Fibroblast of lung (primary cell): ENCODE measurements at places on chromosomes 12 and 14.

DNA sequence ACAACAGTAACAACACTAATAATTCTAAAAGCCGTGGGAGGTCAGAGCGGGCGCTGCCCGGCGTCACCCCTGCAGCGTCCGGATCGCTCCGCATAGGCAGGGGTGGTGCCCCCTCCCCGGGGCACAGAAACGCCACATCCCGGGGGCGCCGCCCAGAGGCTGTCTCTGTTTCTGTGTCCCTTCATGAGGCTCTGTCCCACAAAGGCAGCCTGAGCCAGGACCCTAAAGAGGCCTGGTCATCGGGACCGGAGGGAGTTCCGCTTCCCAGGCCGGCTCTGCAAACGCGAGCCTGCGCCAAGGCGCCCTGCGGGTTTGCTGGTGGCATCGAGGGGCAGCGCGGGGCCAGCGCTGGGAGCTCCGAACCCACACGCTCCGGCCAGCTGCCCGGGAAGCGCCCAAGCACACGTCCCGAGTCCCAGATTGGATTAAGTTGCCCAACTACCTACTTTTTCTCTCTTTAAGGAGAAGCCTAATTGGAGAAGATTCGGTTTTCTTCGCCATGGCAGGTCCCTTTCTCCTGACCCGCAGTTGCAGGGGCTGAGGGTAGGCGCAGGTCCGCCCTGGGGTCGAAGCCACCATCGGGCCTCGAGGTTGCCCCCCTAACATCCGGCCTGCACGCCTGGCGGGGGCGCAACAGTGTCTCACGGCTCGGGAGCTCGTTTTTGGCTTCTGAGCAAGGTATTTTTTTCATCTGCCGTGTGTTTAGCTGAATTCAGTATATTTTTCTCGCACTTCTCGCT, 421.7 kb downstream of the VRK1 start:
- peak; percentile 9 for DNase-seq

- no peak for DNase-seq
Observed at GRCh38 chr12:26666286-26666685, 166.7 kb downstream of the ITPR2 start.

DNA sequence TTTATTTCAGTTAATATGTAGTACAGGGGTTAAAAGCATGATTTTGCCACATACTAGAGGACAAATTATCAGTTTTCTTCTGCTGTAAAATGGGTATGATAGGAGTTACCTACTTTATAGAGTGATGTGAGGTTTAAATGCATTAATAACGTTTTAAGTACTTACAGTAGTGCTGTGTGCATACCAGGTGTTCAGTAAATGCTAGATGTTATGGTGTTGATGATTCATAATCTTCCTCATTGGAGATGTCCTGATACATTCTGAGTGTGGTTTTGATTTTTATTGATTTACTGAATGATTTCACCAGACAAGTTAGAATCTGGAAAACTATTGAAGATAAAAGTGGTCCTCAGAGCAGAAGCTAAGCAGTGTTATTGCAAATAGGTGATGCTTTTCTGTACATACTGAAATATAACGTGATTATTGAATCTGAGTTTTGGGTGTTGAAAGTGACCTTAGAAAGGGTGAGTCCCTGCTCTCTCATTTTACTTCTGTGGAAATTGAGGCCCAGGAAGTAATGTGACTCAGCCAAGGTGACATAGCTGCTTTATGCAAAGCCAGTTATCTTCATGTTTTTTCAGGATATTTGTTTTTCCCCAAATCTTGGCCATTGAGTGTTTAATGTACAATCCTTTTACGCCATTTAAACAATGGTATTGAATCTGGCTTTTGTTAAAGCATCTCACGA, 54.7 kb downstream of the VRK1 start:
- no peak for DNase-seq

DNA sequence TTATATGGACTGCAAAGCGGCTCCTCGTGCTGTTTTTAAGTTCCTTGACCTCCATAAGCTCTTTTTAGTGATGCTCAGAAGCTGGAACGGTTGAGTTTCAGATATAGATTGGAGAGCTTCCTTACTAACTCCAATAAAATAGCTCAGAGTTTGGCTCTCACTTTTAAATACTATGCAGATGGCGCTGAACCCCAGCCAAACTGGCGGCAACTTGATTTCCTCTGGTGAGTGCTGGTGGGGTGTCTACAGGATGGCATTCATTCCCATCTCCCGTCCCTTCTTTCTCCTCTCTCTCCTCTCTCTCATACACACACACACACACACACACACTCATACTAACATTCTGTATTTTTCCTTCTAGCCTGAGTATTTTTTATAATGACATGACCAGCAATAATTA, 346.3 kb downstream of the ETNK1 start:
- DNase-seq = no peak

DNA sequence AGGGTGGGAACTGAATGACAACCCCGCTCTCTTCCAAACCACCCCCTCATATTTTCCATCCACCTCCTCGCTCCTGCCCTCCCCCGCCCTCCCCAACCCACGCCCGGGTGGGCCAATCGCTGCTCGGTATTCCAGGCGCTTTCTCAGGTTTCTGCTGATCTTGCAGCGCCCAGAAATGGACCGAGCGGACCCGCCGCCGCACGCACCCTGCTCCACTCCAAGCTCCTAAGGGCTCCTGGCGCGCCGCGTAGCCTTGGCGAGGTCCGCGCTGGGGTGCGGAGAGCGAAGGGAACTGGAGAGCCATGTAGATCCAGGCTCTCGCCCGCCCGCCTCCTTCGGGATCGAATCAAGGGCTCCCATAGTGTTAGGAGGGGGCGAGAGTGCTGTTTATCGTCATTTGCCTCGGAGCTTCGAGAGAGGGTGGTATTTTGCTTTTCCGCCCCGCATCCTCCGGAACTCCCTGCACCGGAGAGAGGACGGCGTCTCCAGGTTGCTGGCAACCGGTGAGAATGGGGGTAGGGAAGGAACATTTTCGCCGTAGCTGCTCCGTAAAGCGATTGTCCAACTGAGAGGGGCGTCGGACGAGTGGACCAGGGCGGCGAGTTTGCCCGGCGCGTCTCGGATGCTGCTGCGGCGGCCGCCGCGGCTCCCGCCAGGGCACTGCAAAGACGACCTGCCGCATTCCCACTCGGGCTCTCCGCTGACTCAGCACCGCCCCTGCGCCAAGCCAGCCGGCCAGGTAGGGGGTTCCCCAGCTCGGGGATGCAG, at the start of gene KCNA1:
TSS of gene KCNA1 (plus strand) at position 172 of the 768 bp plus-strand sequence. CDS start 1,474 bp downstream, outside the sequence.
- peak; percentile 38 for DNase-seq

DNA sequence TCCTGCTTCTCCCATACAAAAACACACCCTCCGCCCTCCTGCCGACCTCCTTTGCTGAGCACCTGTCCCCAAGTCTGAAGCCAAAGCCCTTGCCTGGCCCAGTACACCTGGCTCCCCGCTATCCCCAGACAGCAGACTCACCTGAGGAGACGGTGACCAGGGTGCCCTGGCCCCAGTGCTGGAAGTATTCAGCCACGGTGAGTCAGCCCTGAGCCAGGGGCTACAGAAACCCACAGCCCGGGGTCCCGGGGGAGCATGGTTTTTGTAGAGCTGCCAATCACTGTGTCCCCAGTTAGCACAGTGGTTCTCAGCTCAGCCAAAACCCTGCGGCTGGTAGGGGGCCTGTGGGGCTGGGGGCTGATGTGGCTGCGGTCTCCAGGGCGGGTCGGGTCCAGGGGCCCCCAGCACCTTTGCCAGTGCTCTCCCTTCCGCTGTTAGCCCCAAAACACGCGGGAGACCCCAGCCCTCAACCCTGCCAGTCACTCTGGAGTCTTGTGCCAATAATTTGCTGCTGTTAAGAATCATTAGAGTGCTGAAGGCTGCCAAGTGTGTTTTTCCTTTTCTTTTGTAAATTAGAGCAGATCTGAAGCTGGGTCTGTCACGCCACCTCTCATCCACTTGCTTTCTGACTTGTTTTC, 339.0 kb downstream of the TMEM121 start:
- DNase-seq = no peak

- peak; percentile 5 for DNase-seq
Observed at GRCh38 chr12:59839514-59839913, 243.7 kb downstream of the SLC16A7 start.

DNA sequence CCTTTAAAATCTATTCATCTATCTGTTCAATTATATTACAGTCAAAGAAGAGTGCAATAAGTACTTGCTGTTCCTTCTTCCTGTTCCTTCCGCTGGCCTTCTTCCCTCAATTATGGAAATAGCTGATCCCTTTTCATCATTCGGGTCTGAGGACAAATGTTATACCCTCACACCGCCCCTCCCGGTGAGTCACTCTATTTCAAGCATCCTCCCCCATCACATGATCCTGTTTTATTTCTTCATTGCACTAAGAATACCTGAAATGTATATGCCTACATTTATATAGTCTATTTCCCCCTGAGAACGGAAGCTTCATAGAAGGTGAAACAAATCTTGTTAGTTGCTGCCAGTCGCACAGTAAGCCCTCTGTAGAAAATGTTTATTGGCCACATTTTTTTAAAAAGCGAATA, 2.5 kb downstream of the SLC38A1 start:
- peak; percentile 54 for DNase-seq

DNA sequence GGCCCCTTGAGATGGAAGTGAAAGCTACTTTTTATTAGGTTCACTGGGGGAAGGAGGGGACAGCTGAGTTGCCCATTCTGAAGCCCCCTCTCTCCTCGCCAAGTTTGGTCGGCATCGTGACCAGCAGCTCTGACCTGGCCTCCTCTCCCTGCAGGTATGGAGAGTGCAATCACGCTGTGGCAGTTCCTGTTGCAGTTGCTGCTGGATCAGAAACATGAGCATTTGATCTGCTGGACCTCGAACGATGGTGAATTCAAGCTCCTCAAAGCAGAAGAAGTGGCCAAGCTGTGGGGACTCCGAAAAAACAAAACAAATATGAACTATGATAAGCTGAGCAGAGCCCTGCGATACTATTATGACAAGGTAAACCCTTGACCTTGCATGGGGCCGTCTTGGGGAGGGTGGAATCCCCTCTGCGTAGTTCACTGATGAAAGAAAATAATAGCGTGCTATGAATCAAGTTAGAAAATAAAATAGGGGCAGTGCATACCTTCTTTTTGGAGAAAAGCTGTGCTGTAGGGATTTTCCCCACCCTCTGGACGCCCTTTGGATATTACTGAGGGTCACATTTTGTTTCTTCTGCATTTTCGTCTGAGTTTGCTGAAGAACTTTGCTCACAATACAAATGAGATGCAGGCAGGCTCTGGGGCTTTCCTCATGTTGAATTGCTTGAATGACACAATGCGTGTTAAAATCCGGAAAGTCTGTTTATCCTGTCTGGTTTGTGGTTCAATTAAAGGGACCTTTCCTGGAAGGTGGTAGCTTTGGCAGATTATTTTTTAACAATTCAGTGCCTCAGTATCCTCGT, 29.4 kb downstream of the ELK3 start:
- no peak for DNase-seq

- no peak for DNase-seq
Observed at GRCh38 chr12:116928504-116928903, 17.8 kb downstream of the FBXW8 start.

DNA sequence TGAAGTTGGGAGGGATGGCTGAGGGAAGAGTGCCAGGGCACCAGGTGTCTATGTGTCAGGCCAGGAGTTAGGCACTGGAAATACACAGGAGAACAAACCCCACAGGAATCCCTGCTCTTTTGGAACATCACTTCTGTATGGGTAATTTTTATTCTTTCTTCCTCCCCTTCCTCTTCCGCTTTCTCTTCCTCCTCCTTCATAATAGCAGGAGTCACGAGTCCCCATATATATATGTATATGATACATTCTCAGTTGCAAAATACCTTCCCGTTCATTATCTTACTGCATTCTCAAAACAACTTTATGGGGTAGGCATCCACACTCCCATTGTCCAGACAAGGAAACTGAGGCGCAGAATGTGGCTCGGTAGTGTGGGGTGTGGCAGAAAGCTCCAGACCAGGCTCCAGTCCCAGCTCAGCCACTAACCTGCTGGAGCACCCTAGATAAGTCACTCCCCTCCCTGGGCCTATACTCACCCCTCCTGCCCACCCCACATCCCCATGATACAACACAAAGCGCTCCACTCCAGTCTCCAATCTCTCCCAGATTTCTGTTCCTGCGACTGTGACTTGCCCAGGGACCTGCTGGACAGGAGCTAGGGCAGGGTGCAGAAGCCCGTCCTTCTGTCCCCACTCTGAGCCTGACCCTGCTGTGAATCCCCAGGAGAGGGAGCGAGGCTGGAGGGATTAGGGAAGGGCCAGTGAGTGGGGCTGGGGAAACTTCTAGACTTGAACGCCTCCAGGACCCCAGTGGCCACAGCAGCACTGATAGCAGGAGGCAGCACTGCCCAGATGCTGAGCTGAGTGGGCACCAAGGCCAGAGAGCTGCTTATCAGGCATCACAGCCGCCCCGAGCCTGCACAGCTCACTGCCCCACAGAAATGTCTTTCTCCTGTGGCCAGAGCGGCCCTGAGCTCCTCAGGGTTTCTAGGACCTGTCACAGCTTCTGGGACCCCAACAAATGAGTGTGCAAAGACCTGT, 1.4 kb upstream of the AQP2 start:
- DNase-seq = no peak

GRCh38 chr14:67999290-67999689, 179.7 kb downstream of the RAD51B start:
- peak; percentile 57 for DNase-seq

GRCh38 chr12:108309674-108310312, 29.3 kb downstream of the CMKLR1 start:
- DNase-seq = no peak

GRCh38 chr12:101783150-101783549, 43.9 kb upstream of the SYCP3 start:
- no peak for DNase-seq

DNA sequence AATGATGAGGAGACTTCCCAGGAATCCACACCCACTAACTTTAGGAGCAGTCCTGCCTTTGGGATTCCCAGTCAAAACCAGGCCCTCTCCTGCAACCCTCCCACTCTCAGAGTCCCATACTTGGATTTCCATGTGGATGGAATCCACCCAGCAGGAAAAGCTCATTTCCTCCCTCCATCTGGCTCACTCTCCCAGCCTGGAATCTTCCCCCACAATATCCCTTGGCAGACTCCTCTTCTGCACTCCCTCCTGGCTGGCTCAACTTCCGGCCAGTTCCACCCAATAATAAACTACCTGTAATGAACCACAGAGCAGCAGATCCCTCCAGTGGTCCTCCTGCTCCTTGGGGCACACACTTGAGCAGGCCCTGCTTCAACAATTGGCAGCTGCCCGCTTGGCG, 102.8 kb upstream of the EGLN3 start:
- DNase-seq = peak; percentile 80

DNA sequence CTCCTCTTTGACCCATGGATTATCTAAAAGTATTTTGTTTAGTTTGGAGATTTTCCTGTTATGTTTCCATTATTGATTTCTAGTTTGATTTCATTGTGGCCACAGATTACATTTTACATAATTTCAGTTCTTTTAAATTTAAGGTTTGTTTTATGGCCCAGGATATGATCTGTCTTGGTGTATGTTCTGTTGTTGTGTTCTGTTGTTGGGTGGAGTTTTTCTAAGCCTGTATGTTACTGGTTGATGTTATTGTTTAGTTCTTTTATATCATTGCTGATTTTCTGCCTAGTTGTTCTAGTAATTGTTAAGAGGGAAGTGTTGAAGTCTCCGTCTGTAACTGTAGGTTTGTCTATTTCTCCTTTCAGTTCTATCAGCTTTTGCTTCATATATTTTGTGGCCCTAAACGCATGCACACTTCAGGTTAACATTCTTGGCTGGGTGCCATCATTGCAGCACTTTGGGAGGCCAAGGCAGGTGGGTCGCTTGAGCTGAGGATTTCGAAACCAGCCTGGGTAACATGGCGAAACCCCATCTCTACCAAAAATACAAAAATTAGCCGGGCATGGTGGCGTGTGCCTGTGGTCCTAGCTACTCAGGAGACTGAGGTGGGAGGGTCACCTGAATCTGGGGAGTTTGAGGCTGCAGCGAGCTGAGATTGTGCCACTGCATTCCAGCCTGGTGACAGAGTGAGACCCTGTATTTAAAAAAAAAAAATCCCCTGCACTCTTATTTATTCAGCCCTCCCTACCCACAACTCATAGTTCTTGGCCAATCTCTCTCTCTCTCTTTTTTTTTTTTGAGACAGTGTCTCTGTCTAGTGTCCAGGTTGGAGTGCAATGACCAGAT, 28.1 kb upstream of the CFL2 start:
- no peak for DNase-seq
